Stimulated activated CD8-positive, alpha-beta memory T cell treated with anti-CD3 and anti-CD28 coated beads, Interleukin-15, amount 100 ng/mL, for 24 hours (primary cell): ENCODE measurements at places on chromosomes 1 and 21.

- no peak for DNase-seq
These were observed 19.2 kb downstream of the SPRTN start for GRCh38 chr1:231357187-231357772.

DNA sequence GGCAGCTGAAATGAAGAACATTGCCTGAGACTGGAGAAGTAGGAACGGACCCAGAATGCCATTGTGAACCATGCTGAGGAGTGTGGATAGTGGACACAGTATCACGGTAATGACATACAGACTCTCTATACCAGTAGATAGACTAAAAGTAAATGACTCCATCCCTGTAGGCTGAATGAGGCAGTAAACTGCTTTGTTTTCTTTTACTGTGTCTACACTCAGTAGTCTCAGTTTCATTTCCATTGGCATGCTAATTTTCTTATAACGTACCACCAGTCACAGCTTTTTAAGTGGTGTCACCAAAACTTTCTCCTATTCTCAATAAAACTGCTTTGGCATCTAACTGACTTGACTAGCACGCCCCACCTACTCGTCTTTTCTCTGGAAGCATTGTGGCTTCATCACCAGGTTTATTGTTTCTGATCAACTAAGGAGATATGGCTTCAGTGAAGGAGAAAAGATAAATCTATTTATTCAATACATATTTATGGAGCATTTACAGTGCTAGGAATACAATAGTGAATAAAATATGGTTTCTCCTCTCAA lies 8.4 kb upstream of the ZNF697 start:
- no peak for DNase-seq

DNA sequence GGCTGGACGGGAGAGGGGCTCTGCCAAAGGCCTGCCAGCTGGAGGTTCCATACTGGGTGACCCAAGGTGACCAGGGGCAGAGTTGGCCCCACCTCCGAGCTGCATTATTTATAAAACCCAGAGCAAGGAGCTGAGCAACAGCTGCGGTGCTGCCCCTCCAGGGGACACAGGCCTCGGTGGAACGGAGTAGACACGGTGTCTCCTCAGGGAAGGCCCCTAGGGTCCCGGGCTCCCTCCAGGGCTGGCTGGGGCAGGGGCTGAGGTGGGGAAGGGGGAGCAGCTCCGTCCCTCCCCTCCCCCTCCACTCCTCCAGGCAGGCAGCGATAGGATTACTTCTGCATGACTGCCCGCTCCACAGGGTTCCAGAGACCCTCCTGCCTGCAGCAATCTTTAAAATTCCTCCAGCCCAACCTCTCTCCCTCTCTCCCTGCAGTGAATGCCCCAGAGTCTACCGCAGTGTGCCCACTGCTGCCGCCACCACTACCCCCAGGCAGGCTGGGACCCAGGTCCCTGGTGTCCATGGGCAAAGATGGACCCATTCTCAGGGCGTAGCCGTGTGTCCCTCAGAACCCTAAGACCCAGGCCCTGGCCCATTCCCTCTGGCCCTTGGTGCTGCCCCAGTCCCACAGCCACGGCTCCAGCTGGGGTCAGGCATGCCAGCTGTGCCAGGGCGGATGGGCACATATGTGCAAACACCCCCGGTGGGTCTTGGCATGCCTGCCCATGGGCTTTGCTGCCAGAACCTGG lies 10.8 kb downstream of the AHDC1 start:
- no peak for DNase-seq

DNA sequence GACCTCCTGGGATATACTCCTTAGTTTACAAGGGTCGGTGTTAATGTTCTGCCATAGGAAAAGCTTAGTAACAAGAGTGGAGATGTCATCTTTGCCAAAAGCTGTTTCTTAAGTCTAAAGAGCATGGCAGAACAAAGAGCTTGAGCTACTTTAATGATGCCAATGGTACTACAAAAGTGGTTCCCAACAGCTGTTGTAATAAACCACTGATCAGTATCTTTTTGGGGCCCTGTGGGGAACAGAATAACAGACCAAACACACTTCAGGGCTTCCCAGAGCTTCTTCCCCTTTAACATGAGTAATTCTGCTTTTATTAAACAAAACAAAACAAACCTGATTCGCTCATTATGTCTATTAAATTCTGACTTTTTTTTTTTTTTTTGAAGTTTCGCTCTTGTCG lies 116.3 kb downstream of the NCAM2 start:
- no peak for DNase-seq
